Fibroblast of lung (primary cell): ENCODE measurements at places on chromosomes 12 and 14. TPM values are rescaled to one million over a fixed set of nuclear protein-coding genes. Genes with fewer than 3 reads are reported as not detected.

The IFI27 gene
- polyA plus RNA-seq, result 8.3 and 32.2 TPM in 2 replicates

GRCh38 chr14:55274751-55275150, 3.5 kb downstream of the FBXO34 start:
- H3K36me3 ChIP-seq, result no peaks in the 10 kb centered on the region
- H3K4me3 ChIP-seq, result no peak overlapping the region
- H3K27me3 ChIP-seq, result no peaks in the 10 kb centered on the region
- no peak overlapping the region for H3K27ac ChIP-seq
- H3K4me1 ChIP-seq, result peaks cover 3% of the 10 kb centered on the region
- peak; percentile 42 for DNase-seq

GRCh38 chr12:57452937-57453509, 2.1 kb upstream of the INHBE start:
- H3K27me3 ChIP-seq, result no peaks in the 10 kb centered on the region
- no peaks in the 10 kb centered on the region for H3K36me3 ChIP-seq
- DNase-seq, result peak; percentile 81
- H3K4me3 ChIP-seq, result no peak overlapping the region
- H3K27ac ChIP-seq, result peak overlapping the region; percentile 80

GRCh38 chr12:118119449-118119879, 15.7 kb upstream of the VSIG10 start:
- no peaks in the 10 kb centered on the region for H3K27me3 ChIP-seq
- H3K4me3 ChIP-seq, result no peak overlapping the region
- H3K4me1 ChIP-seq, result peaks cover 6% of the 10 kb centered on the region
- H3K36me3 ChIP-seq, result no peaks in the 10 kb centered on the region

DNA sequence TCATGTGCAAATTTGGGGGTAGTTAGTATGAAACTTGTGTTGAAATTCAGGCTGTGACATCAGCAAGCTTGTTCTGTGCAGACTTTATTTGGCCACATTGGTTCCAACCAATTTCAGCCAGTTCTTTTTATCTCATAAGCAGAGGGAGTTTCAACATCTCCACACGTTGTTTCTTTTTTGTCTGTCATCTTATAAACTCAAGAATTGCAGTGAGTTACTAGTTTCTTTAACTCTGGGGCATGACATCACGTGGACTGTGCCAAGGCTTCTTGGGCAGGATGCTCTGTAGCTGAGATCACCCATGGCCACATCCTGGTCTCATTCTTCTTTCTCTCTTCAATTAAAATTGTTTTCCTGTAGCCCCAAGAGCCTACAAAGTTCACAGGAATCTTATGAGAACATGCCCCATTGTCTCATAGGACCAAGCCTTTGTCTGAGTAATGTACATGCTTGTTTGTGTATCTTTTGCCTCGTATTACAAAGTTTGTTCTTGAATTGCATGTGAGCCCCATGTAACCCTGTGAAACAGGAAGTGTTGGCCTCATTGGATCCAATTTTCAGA, 982.0 kb upstream of the TMEM132C start:
- no peaks in the 10 kb centered on the region for H3K27me3 ChIP-seq
- no peak overlapping the region for H3K4me3 ChIP-seq
- H3K27ac ChIP-seq, result peak overlapping the region; percentile 69
- H3K4me1 ChIP-seq, result peaks cover 6% of the 10 kb centered on the region

The POTEG gene
- not detected in 2 replicates for polyA plus RNA-seq

- no peaks in the 10 kb centered on the region for H3K4me1 ChIP-seq
- H3K27me3 ChIP-seq, result no peaks in the 10 kb centered on the region
- no peak for DNase-seq
- no peak overlapping the region for H3K4me3 ChIP-seq
- H3K36me3 ChIP-seq, result no peaks in the 10 kb centered on the region
- no peak overlapping the region for H3K27ac ChIP-seq
These were observed 11.0 kb upstream of the HHIPL1 start for GRCh38 chr14:99633918-99634317.

The FAIM2 gene
- polyA plus RNA-seq, result 1.00 and 7.3 TPM in 2 replicates

The SPX gene
- polyA plus RNA-seq, result 0.17 and 0.75 TPM in 2 replicates

DNA sequence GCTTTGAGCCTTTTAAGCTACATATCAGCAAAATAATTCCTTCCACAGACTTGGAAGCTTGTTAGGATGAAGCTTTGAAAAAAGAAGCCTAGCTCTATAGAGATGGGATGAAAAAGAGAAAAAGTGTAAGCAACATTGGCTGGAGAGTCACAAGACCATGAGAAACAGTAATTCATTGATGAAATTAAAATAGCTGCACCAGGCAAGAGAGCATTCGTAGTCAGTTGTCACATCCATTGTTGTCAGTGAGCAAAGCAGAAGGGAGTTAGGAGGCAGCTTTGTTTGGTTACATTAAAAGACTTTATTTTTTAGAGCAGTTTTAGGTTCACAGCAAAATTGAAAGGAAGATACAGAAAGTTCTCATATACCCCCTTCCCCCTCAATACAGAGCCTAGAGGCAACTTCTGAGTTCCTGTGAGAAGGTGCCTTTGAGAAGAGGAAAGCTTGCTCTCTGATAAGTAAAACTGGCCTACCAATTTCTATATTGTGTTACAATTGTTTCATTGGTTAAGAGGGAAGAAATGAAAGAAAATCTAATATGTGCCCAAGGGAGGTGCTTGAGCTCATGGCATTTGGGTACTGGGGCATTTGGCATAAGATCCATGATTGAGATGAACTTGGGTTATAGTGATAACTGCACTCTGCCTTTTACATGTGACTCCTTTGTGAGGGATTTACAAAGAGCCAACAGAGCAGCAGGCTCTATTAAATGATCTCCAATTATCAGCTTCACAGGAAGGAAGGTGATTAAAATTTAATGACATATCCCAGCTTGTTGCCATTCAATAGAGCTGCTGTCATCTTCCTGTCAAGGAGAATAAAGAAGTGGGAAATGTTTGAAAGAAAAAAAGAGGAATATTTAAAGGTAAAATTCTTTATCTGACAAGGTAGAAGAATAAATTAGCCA, 361.3 kb upstream of the TMTC1 start:
- H3K4me1 ChIP-seq, result no peaks in the 10 kb centered on the region
- DNase-seq, result no peak
- H3K27me3 ChIP-seq, result no peaks in the 10 kb centered on the region
- H3K4me3 ChIP-seq, result no peak overlapping the region
- no peaks in the 10 kb centered on the region for H3K36me3 ChIP-seq
- H3K27ac ChIP-seq, result no peak overlapping the region

The EML5 gene
- 0.10 and 0.43 TPM in 2 replicates for polyA plus RNA-seq

The ACSM4 gene
- not detected in 2 replicates for polyA plus RNA-seq

- no peak overlapping the region for H3K27ac ChIP-seq
- no peak for DNase-seq
- no peaks in the 10 kb centered on the region for H3K36me3 ChIP-seq
These were observed 57.4 kb downstream of the DAAM1 start for GRCh38 chr14:59245809-59246295.

GRCh38 chr12:94457311-94457710, 2.4 kb downstream of the CEP83 start:
- no peaks in the 10 kb centered on the region for H3K36me3 ChIP-seq
- no peaks in the 10 kb centered on the region for H3K27me3 ChIP-seq
- H3K27ac ChIP-seq, result no peak overlapping the region
- DNase-seq, result no peak

The EMP1 gene
- 374 and 437 TPM in 2 replicates for polyA plus RNA-seq

DNA sequence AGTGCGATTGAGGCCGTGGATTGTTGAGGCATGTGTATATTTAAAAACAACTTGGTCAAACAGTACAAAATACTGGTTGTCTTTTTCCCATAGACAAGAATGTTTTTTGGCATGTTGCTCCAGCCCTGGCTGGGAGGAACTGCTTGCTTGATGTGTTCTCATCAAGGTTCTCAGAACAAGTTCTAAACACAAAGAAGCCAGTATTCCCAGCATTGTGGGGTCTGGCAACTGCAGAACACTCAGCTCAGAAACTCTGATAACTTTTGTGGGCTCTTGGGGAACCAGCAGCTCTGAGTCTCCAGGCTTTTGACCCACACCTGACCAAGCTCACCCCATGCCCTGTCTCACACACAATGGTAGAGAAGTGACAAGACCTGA, 27.1 kb upstream of the DICER1 start:
- no peak overlapping the region for H3K27ac ChIP-seq
- H3K36me3 ChIP-seq, result no peaks in the 10 kb centered on the region
- no peak for DNase-seq
- no peak overlapping the region for H3K4me3 ChIP-seq
- H3K27me3 ChIP-seq, result peaks cover 2% of the 10 kb centered on the region

- peak overlapping the region; percentile 69 for H3K27ac ChIP-seq
- peak; percentile 72 for DNase-seq
- H3K36me3 ChIP-seq, result no peaks in the 10 kb centered on the region
- peaks cover 16% of the 10 kb centered on the region for H3K4me1 ChIP-seq
- no peaks in the 10 kb centered on the region for H3K27me3 ChIP-seq
These were observed 56.7 kb downstream of the C14orf132 start for GRCh38 chr14:96095581-96096476.

DNA sequence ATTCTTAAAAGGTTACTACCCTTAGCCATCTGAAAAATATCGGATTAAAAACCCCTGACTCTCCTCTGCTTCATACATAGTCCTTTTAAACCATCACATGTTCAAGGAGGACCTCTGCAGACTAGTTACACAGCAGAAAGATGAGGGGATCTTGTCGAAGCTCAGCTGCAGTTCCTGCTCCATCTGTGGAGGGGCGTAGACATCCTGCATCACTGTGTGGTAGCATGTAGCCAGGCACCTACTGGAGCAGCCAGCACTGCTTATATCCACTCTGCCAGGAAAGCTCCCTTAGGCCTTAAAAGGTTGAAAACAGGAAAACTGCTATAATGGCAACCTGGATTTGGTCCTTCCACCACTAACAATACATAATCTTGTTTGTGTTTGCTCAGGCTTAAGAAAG, 57.6 kb upstream of the STRN3 start:
- H3K4me3 ChIP-seq, result no peak overlapping the region
- H3K36me3 ChIP-seq, result no peaks in the 10 kb centered on the region
- no peak for DNase-seq
- no peak overlapping the region for H3K27ac ChIP-seq
- H3K27me3 ChIP-seq, result no peaks in the 10 kb centered on the region
- peaks cover 4% of the 10 kb centered on the region for H3K4me1 ChIP-seq

GRCh38 chr14:88605594-88605993, 42.8 kb downstream of the ZC3H14 start:
- H3K27me3 ChIP-seq, result no peaks in the 10 kb centered on the region
- H3K4me3 ChIP-seq, result no peak overlapping the region
- no peak for DNase-seq
- H3K36me3 ChIP-seq, result peaks cover 12% of the 10 kb centered on the region
- H3K27ac ChIP-seq, result no peak overlapping the region

DNA sequence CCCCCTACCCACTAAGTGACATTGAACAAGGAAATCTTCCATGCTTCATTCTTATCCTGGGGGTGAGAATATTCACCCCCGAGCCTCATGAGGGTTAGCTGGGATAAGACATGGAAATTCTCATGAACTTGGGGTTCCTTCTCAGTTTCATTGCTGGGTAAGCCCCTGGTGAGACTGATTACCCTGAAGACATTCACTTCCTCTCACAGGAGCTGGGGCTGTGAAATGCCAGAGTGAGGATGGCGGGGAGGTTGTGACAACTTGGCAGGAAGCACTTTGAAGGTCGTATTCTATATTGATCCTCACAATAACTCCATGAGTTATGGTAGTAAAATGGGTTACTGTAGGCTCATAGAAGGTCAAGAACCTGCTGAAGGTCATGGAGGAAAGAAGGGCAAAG, 43.5 kb downstream of the ESRRB start:
- no peaks in the 10 kb centered on the region for H3K4me1 ChIP-seq
- H3K4me3 ChIP-seq, result no peak overlapping the region
- no peak overlapping the region for H3K27ac ChIP-seq
- H3K27me3 ChIP-seq, result no peaks in the 10 kb centered on the region

The MYF5 gene
- polyA plus RNA-seq, result not detected in 2 replicates

DNA sequence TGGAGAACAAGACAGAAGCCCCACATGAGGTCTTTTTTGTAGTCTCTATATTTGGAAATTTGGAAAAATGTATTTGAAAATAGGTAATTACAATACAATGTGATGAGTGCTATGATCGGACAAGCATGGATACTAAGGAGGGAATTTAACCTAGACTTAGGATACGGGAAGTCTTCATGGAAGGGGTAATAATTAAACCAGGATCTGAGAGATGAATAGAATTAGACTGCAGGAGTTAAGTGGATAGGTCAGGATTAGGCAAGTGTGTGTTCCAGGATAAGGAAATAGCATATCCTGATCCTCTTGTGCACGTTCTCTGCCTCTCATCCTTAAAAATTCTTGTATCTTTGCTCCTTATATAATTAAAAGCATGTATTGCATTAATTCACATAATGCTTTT, 223.3 kb upstream of the PRICKLE1 start:
- H3K27me3 ChIP-seq, result no peaks in the 10 kb centered on the region
- DNase-seq, result no peak
- H3K27ac ChIP-seq, result no peak overlapping the region
